ENCODE measurements at places on chromosomes 1 and 21.
A peak's percentile ranks its signal among the peaks of the same experiment; 100 is the strongest.

- no peak for DNase-seq
Measured at GRCh38 chr1:246508897-246509688, 2.0 kb upstream of the SMYD3 start.

DNA sequence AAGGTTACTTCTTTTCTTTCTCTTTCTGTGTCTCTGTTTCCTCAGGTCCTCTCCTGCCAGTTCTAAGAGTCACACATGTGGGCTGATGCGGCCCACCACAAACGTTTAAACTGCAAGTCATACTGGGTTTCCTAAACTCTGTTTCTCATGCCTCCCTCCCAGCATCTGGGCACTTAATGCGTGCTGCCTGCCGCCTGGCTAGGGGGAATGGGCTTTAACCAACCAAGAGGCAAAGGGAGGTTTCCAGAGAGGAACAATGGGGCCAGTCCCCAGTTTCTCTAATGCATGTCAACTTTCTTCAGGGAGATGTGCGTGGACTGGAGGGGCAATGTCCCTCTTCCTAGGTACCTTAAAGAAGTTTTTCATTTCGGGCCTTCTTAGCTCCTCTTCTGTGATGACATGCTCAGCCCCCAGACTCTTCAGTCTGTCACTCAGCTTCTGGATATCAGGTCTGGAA, 19.9 kb upstream of the SRSF4 start:
- no peak for DNase-seq

- DNase-seq = no peak
Measured at GRCh38 chr1:11350265-11350664, 77.3 kb downstream of the UBIAD1 start.

DNA sequence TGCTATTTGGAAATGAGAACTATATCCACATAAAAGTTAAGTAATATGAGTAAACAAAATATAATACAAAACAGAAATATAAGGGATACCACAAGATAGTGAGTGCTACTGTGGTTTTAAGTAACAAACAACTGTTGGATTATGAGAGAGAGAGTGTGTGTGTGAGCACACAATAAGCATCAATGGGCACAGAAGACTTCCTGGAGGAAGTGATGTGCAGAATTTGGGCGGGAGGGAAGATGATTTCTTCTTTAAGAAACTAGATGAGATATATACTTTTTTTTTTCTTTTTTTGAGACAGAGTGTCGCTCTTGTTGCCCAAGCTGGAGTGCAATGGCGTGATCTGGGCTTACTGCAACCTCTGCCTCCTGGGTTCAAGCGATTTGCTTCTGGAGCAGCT, 7.9 kb upstream of the IER5 start:
- DNase-seq = no peak

GRCh38 chr1:33305816-33306652, 14.9 kb downstream of the A3GALT2 start:
- DNase-seq = no peak

DNA sequence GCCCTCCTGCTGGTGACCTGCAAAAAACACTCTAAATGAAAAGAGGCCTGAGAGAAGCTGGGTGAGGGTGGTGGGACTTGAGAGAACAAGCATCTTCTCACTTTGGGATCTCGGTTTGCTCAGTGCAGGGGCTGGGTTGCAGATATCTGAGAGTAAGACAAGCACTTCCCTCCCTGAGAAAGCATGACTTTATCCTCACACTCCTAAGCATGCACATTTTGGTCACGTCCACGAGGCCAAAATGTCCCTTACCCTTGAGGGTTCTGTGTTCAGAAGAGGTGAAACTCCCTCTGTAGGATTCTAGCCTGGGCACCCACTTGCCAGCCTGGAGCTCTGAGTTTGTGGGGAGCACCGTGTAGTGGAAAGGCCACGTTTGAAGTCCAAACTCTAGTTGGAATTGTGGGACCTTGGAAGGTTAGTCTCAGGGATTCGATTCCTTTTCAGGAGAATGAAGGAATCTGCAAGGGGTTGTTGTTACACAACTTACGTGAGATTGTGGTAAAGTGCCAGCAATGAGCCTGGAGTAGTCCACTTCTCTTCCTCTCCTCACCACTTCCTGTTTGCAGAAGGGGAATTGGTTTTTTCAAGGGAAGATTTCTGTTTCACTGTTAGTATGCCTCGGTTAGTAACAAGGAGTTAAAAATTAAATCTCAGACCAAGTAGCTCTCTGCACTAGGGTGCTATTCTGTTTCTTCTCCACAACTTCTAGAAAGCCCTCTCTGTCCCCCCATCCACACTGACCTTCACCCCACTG, 3.0 kb downstream of the FCAMR start:
- no peak for DNase-seq

DNA sequence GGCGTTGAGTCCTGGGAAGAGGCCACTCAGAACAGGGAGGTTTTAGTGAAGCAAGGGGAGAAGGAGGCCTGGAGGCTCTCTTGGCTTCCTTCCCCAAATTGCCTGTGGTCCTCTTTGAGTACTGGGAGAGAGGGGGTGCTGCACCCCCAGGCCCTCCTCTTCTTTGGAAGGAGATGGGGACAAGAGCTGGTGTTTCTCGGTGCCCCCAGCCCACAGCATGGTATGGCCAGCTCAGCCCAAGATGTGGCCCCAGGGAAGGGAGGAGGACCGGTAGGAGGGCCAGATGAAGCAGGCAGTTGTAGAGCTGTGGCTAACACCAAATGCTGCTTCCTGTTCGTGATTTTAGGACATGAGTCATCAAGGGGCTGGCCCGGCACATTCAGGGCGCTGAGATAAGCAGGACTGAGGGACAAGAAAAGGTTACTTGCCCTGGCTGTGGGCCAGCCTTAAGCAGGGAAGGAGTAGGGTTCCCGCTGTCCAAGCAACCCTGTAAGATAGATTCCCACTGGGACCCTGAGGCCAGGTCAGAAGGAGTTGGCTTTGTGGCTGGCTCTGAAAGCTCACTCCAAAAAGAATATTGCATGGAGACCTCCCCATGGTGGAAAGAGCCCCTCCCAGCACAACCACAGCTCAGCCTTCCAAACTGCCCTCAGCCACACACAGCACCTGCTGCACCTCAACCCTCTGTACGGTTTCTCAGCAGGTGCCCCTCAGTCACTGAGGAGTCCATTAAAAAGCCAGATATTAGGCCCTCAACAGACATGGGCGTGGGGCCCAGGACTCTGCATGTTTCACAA, 4.9 kb upstream of the TNFRSF1B start:
- DNase-seq = peak; percentile 46

- no peak for DNase-seq
Measured at GRCh38 chr21:19704832-19705231, 1293.4 kb upstream of the NCAM2 start.

DNA sequence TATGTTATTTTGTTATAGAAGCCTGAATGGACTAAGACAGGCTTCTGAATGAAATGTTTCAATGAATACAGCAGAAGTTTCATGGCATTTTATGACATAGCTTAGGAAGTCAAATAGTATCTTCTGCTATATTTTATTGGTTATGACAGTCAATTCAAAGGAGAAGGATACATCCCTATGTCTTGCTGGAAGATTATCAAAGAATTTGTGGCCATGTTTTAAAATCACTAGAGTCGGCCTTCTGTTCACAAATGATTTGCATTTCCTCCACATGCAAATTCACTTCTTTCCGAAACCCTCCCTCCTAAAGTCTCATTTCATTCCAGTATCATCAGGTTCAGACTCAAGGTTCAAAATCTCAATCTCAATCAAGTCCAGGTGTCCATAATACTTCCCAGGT, 679.2 kb upstream of the ADAMTS5 start:
- no peak for DNase-seq

DNA sequence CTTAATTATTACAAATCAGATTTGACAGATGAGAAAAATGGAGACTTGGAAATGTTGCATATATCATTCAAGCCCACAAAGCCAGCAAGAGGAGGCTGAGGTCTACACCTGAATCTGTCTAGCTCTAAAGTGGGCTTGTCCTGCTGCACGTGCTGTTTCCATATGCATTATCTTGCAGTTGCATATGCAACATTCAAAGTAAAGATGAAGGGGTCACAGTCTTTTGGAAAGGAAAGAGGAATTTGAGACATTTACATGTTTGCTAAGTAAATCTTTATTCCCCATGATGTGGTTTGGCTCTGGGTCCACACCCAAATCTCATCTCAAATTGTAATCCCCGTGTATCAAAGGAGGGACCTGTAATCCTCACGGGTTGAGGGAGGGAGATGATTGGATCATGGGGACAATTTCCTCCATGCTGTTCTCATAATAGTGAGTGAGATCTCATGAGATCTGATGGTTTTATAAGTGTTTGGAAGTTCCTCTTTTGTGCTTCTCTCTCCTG, 98.3 kb downstream of the BACH1 start:
- DNase-seq = no peak

DNA sequence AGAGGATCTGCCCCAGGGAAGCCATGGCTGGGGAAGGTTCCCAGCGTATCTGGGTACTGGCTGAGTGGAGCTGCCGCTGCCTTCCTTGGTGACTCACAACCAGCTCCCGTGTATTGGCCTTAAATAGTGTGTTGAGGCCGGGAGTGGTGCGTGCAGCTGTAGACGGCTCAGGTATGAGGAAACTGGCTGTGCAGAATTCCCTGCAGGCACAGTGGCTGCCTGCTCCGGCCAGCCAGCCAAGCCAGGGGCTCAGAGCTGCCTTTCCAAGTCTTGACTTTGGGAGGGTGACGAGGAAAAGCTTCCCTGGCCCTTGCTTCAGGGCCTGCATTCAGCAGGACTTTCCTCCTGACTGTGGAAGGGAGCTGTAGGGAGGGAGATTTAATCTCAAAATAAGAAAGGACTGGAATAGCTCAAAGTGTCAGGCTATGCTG, at the start of gene VTCN1:
VTCN1 (minus strand) TSS at position 97 of the 431 bp plus-strand sequence; CDS start at position 25, 72 bp downstream.
- no peak for DNase-seq

DNA sequence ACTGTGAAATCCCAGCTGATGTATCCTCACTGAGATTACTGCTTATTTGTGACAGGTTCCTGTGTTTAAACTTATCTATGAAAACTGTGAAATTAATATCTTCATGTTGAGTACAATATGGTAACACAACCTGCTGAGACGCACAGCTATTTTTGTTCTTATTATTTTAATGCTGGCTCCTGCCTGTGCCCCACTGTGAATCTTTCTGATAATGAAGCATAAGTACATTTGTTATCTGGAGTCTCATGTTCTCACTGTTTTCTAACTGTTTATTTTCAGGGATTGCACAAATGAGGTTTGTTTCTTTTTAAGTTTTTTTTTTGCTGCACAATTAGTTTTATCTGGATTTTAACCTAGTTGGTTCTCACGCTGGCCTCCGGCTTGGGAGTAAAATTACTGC, 39.9 kb upstream of the IFNAR2 start:
- no peak for DNase-seq

DNA sequence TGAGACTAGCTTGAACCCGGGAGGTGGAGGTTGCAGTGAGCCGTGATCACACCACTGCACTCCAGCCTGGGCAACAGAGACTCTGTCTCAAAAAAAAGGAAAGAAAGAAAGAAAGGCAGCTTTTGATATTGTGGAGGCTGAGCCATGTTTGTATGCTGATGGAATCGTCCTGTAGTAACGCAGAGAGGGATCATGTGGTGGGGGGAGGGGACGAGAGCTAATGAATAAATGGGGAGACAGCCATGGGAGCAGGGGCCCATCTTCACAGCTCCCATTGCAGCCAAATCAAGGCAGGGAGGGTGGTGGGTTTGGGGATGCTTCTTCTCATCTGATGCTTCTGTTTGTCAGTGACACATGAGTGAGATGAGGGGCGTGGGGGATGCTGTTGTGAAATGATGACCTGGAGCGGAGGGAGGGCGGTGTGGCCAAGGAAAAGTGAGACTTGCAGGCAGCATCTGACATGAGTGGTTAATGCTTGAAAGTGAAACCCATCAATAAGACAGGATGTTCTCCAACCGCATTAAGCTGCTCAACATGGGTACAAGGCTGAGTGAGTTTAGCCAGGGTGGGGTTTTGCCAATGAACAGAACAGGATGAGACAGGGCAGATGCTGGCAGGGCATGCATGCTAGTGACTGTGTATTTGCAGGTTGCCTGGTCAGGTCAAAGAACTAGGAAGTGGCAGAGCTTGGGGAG, 16.7 kb downstream of the SPATA21 start:
- peak; percentile 23 for DNase-seq

DNA sequence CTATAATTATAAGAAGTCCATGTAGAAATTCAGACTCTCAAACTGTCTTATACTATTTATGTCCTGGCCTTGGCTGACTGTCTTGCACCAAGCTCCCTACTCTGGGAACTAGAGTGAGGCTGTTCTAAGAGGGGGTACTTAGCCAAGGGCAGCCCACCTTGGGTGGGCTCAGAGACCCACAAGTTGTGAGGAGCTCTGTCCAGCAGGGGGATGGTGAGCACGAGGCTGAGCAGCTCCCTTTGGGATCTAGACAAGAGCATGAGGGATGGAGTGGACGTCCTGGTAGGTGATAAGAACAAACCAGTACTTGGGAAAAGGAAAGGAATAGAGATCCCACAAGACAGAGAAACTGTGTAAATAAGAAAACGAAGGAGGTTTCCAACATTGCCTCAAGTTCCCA, 127.1 kb upstream of the SLC44A3 start:
- DNase-seq = no peak

- no peak for DNase-seq
Measured at GRCh38 chr1:111719674-111720132, 19.5 kb downstream of the INKA2 start.

DNA sequence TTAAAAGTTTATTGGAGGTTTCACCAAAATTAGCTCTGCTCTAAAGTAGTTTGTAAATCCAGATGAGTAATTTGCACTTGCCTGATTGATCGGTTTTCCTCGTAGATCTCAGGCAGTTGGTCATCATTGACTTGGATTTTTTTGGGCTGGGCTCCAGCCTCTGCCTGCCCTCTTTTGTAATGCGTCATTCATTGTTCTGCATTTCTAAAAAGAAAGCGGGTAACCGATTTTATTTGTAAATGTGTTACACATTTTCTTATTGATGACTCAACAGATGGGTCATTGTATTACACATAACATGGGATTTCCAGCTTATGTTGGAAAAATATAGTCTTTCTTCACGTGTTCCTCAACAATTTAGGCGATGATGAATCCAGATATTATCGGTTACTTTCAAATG, 5.5 kb downstream of the ETS2 start:
- no peak for DNase-seq

- DNase-seq = no peak
Measured at GRCh38 chr21:43193651-43194302, 25.0 kb downstream of the CRYAA start.

- DNase-seq = no peak
Measured at GRCh38 chr1:153546796-153547559, 1.4 kb upstream of the S100A4 start.

DNA sequence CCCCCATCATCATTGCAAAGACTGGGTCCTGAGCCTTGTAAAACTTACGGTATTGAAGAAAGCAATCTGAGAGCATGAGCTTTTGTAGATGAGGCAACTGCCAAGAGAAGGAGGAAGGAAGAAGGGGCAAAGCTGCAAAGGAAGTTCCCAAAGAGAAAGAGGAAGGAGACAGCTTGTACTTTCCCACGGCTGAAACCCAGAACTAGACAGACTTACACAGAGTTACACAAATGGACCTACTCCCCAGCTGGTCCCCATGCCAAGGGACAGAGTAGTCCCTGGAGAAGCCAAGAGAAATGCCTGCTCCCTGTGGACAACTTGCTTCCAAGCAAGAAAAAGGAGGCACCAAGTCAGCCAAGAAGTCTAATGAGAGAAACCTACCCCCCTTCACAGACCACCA, 22.6 kb downstream of the SLC5A9 start:
- no peak for DNase-seq

Data from stimulated activated CD4-positive, alpha-beta T cell treated with anti-CD3 and anti-CD28 coated beads, Interleukin-15, amount 100 ng/mL, for 1 hour (primary cell).